Uterus (tissue), 4 donors: ENCODE measurements at places on chromosomes 5 and 9. TPM values are rescaled to one million over a fixed set of nuclear protein-coding genes. Genes with fewer than 3 reads are reported as not detected.
A peak's percentile ranks its signal among the peaks of the same experiment; 100 is the strongest.

LCN6 gene
- total RNA-seq, result 145 TPM

LCN15 gene
- not detected for total RNA-seq

INPP5E gene
- total RNA-seq, result 13.5 TPM

APBA1 gene
- 9.5 TPM for total RNA-seq

- H3K27me3 ChIP-seq, result no peaks in the 10 kb centered on the region
- no peak overlapping the region for H3K27ac ChIP-seq
- no peaks in the 10 kb centered on the region for H3K4me1 ChIP-seq
- H3K36me3 ChIP-seq, result no peaks in the 10 kb centered on the region
Observed at GRCh38 chr5:77285251-77285841, 74.9 kb downstream of the PDE8B start.

GRCh38 chr5:8756498-8757084 is 789.3 kb downstream of the SEMA5A start:
- H3K4me3 ChIP-seq, result no peak overlapping the region
- H3K27ac ChIP-seq, result no peak overlapping the region
- no peaks in the 10 kb centered on the region for H3K27me3 ChIP-seq
- no peaks in the 10 kb centered on the region for H3K4me1 ChIP-seq
- DNase-seq, result no peak

DNA sequence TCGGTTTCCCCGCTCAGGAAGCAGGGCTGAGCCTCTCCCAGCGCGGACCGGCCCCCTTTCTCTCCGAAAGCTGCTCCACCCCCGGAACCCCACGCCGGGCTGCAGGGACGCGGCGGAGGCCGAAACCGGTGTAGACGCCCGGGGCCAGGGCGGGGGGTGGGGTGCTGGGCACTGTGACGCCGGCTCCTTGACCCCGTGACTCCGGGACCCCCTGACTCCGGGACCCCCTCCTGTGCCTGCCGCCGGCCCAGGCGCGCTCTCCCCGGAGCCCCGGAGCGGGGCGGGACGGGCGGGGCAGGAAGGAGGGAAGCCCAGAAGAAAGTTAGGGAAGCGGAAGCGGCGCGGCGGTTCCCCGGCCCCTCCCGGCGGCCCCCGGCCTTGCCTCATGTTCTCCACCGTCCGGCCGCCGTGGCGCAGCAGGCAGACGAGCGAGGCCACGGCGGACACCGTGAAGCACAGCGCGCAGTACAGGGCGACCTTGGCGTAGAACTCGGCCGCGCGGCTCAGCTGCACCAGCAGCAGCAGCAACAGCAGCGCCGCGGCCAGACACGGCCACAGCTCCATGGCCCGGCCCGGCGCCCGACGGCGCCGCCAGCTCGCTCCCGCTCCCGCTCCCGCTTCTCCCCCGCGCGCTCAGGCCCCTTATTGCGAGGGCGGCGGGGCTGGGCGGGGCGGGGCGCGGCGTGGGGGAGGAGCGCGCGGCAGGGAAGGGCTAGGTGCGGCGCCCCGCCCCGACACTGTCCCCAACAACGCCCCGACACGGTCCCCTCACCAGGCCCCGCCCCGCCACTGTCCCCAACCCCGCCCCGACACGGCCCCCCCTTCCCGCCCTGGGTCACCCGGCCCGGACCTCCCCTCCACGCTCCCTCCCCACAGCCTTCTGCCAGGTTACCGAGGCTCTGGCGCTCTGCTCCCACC is at the start of gene AGPAT2:
Gene AGPAT2, minus strand, starts transcription at position 664 of the 918 bp plus-strand sequence. Its CDS starts 100 bp downstream, at position 564.
- H3K36me3 ChIP-seq, result no peaks in the 10 kb centered on the region
- H3K27ac ChIP-seq, result peak within 1 kb of the TSS; percentile 77
- H3K4me3 ChIP-seq, result peak within 1 kb of the TSS; percentile 68
- H3K4me1 ChIP-seq, result no peaks in the 10 kb centered on the region
- H3K27me3 ChIP-seq, result no peaks in the 10 kb centered on the region

- no peaks in the 10 kb centered on the region for H3K27me3 ChIP-seq
- no peak overlapping the region for H3K4me3 ChIP-seq
- H3K27ac ChIP-seq, result no peak overlapping the region
- no peaks in the 10 kb centered on the region for H3K36me3 ChIP-seq
Observed at GRCh38 chr9:81915801-81916505, 12.3 kb upstream of the SPATA31D4 start.

- H3K4me1 ChIP-seq, result no peaks in the 10 kb centered on the region
- H3K27me3 ChIP-seq, result no peaks in the 10 kb centered on the region
- no peak overlapping the region for H3K27ac ChIP-seq
- no peak overlapping the region for H3K4me3 ChIP-seq
- no peaks in the 10 kb centered on the region for H3K36me3 ChIP-seq
Observed at GRCh38 chr9:114313186-114313585, 9.7 kb upstream of the ORM1 start.

DNA sequence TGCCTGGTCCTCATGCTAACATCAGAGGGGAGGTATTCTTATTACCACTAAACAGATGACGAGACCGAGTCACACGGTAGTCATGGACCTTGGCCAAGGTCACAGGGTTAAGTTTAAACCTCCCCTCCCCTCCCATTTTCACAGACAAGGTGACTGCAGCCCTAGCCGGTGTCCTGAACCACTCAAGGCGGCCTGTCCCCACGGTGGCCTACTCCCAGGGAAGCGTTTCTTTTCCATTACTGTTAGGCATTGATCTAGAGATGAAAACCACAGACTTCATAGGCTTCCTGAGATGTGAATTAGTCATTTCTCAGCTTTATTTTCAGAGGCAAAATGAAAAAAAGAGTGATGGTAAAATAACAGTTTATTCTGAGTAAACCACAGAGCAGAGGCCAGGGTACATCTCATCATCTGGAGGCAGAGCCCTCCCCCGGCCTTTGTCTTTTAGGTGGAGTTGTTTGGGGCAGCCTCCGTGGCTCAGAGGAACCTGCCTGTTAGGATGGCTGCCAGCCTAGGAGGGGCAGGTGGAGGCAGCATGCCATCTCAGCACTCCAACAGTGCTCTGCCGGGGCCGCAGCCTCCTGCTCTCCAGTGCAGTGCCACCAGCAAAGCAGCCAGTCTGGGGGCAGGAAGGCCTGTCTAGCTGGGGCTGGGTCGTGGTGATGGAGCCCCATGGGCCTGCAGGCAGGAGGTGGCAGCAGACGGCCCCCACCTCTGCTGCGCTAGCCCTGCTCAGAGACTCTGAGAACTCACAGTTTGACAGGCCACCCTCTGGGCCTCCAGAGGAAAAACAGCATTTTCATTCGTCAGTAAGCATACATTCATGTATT is 71.2 kb downstream of the RAPGEF1 start:
- H3K4me3 ChIP-seq, result no peak overlapping the region
- peak; percentile 37 for DNase-seq

GRCh38 chr5:141870871-141871270 is 7.3 kb downstream of the PCDH1 start:
- H3K4me3 ChIP-seq, result no peak overlapping the region
- no peak for DNase-seq
- no peaks in the 10 kb centered on the region for H3K4me1 ChIP-seq
- H3K36me3 ChIP-seq, result no peaks in the 10 kb centered on the region

- no peaks in the 10 kb centered on the region for H3K27me3 ChIP-seq
- no peak overlapping the region for H3K4me3 ChIP-seq
- H3K4me1 ChIP-seq, result peaks cover under 1% of the 10 kb centered on the region
- H3K27ac ChIP-seq, result no peak overlapping the region
Observed at GRCh38 chr5:140571105-140571504, 6.5 kb downstream of the SLC35A4 start.

DNA sequence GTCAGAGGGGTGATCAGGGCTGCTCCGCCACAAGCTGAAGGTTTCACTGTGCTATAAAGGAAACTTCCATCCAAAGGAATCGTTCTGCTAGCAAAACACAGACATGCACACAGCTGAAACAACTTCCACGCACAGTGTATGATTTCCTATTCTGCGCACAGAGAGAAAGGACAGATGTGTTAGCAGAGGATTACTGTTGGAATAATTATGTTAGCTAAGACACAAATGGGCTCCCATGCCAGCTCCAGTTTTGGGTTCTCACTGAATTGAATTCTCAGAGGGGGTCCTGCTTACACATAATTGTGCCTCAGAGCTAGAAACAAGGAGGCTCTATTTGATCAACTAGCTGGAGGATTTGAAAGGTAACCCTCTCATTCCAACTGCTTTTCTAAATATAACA is 352.4 kb downstream of the IRX2 start:
- no peak overlapping the region for H3K27ac ChIP-seq
- no peaks in the 10 kb centered on the region for H3K27me3 ChIP-seq
- H3K4me1 ChIP-seq, result no peaks in the 10 kb centered on the region
- H3K36me3 ChIP-seq, result no peaks in the 10 kb centered on the region

DNA sequence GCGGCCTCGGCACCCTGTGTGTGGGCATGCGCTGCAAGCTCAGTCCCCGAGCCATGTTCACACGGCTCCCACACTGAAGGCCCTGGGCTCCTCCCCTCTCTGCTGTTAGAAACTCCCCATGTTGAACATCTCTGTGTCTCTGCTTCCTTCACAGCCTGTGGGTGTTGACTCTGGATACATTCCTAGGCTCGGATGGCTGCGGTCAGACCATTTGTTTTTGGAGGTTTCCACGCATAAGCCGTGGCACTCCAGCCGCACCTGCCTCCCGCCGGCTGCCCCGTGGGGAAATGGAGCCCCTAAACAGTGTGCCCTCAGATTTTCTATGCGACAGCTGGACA is 31.2 kb upstream of the LRRC14B start:
- no peak for DNase-seq
- H3K27me3 ChIP-seq, result no peaks in the 10 kb centered on the region
- no peaks in the 10 kb centered on the region for H3K4me1 ChIP-seq
- H3K4me3 ChIP-seq, result no peak overlapping the region
- no peaks in the 10 kb centered on the region for H3K36me3 ChIP-seq

DNA sequence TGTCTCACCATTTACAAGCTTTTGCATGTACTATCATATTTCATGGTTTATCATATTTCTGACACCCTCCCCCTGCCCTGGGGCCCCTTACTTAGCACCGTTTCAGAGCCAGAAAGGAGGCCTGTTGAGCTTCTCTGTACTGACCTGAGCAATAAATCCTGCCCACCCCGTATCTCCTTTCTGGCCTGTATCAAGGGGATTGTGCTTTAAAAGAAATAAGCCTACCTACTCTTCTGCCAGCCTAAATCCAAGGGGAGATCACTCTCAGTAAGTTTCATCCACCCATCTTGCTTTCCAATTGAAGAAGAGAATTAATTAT is 54.0 kb upstream of the FST start:
- H3K27ac ChIP-seq, result no peak overlapping the region
- no peak overlapping the region for H3K4me3 ChIP-seq
- no peak for DNase-seq

- H3K27ac ChIP-seq, result no peak overlapping the region
- no peaks in the 10 kb centered on the region for H3K27me3 ChIP-seq
- H3K4me3 ChIP-seq, result no peak overlapping the region
- no peaks in the 10 kb centered on the region for H3K36me3 ChIP-seq
- no peaks in the 10 kb centered on the region for H3K4me1 ChIP-seq
Observed at GRCh38 chr9:90969021-90969675, 167.5 kb downstream of the SYK start.

GRCh38 chr9:70979966-70980365 is 141.5 kb downstream of the TRPM3 start:
- no peak for DNase-seq
- no peaks in the 10 kb centered on the region for H3K36me3 ChIP-seq
- H3K4me1 ChIP-seq, result no peaks in the 10 kb centered on the region
- H3K4me3 ChIP-seq, result no peak overlapping the region
- H3K27ac ChIP-seq, result no peak overlapping the region
